Activated CD8-positive, alpha-beta memory T cell treated with anti-CD3 and anti-CD28 coated beads, Interleukin-2, amount 50 U/mL, for 48 hours (primary cell): ENCODE measurements at places on chromosomes 3 and 15.

DNA sequence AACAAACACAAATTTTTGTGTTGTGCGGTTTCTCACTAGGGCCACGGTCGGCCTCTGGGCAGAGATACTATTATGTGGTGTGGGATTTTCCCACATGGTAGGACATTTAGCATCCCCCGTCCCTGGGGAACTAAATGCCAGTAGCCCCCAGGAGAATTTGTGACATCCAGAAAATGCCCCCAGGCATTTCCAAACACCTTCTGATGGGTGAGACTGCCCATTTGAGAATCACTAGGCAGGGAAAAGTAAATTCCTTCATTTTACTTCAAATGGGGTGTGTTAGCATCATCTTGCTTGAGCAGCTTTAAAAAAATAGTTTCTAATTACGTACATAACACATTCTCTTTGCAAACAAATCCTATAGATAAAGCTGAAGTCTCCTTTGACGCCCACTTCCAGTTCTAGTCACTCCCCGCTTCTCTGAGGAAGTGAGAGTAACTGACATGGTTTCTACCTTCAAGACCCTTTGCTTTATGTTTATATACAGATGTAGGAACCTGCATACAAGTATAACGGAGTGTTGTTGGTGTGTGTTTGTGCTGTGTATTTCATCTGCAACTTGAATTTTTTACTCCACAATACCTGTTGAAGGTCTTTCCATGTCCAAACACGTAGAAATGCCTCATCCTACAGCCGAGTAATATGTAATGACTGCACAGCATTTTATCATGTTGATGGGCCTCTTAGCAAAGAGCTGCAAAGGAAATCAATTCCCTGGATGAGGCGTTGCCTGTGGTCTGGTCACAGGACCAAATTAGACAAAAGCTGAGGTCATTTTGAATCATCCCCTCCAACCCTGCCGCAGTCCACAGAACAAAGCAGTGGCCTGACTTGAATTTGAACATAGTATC, 31.4 kb upstream of the ZBTB38 start:
- no peak for DNase-seq

GRCh38 chr15:93152360-93152759, 63.3 kb upstream of the RGMA start:
- DNase-seq: no peak

DNA sequence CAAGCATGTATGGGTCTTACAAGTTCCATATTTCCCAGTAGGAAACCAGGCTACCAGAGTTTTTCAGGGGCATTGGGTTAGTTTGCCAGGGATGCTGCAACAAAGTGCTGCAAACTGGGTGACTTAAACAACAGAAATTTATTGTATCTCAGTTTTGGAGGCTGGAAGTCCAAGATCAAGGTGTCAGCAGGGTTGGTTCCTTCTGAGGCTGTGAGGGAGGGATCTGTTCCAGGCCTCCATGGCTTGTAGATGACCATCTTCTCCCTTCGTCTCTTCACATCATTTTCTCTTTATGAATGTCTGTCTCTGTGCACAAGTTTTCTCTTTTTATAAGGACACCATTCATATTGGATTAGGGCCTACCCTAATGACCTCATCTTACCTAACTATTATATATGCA, 114.7 kb downstream of the LRRC28 start:
- no peak for DNase-seq

DNA sequence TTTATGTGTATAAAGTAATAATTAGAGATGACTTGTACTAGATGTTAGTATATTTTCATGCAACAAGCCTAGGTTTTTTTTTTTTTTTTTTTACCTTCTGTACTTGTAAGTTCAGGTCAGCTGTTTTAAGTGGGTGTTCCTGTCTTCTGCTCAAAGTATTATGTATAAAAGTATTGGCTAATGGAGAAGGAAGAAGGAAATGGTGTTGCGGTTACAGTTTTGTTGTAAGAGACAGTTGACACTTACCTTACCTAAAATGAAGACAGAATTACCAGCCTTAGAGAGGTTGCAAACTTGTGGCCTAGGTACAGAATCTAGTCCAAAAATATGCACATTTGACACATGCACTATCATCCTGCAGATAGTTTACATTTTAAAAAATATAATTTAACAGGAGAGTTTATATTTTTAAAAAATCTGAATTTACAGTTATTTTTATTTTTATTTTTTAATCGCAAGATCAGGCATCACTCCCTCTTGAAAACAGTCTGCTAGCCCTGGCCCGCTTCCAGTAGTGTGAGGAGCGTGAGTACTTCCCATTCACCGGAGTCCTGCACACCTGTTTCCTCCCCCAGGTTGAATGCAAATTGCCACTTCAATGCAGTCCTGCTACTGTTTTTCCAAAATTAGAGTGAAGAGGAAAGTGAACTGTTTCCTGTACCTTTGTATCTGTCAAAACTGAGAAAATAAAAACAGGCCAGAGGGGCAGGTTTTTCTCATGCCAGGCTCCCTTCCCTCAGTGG, 224.3 kb upstream of the SOX2 start:
- no peak for DNase-seq

DNA sequence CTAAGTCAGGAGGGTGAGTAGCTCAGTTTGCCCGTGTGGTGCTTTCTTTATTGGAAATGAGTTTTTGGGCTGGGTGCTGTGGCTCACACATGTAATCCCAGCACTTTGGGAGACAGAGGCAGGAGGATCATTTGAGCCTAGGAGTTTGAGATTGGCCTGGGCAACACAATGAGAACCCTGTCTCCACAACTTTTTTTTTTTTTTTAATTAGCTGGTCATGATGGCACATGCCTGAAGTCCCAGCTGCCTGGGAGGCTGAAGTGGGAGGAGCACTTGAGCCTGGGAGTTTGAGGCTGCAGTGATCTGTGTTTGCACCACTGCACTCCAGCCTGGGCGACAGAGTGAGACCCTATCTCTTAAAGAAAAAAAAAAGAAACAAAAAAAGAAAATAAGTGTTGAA, 174.9 kb downstream of the NSMCE3 start:
- no peak for DNase-seq

DNA sequence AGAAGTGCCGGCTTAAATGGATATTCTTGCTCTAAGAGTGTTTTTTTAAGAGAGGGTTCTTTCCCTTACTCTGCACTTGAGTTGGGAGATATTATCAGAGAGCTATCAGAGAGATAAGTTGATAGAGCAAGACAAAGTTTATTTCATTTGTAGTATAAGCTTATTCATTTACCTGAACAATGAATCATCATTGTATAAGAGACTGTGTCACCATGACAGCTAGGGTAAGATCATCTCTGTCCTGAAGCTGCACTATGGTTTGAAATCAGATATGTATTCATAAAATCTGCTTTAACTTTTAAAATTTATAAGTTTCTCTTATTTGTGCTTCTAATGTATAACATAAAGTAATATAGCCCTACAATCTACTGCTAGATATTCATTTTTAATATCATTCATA, 128.1 kb upstream of the ARL6 start:
- DNase-seq: no peak
